ENCODE measurements at places on chromosomes 3 and 15.

- no peak for DNase-seq
Measured at GRCh38 chr15:53548236-53548635, 211.2 kb downstream of the WDR72 start.

GRCh38 chr15:100818927-100819326 lies 60.7 kb upstream of the ALDH1A3 start:
- DNase-seq, result no peak

- no peak for DNase-seq
Measured at GRCh38 chr3:128367761-128368160, 98.9 kb downstream of the DNAJB8 start.

- DNase-seq, result no peak
Measured at GRCh38 chr3:98809557-98809956, 46.4 kb downstream of the ST3GAL6 start.

GRCh38 chr15:74815961-74816360 lies 3.3 kb downstream of the LMAN1L start:
- DNase-seq, result no peak
